ENCODE measurements at places on chromosomes 1 and 21. TPM values are rescaled to one million over a fixed set of nuclear protein-coding genes. Genes with fewer than 3 reads are reported as not detected.
A peak's percentile ranks its signal among the peaks of the same experiment; 100 is the strongest.

DNA sequence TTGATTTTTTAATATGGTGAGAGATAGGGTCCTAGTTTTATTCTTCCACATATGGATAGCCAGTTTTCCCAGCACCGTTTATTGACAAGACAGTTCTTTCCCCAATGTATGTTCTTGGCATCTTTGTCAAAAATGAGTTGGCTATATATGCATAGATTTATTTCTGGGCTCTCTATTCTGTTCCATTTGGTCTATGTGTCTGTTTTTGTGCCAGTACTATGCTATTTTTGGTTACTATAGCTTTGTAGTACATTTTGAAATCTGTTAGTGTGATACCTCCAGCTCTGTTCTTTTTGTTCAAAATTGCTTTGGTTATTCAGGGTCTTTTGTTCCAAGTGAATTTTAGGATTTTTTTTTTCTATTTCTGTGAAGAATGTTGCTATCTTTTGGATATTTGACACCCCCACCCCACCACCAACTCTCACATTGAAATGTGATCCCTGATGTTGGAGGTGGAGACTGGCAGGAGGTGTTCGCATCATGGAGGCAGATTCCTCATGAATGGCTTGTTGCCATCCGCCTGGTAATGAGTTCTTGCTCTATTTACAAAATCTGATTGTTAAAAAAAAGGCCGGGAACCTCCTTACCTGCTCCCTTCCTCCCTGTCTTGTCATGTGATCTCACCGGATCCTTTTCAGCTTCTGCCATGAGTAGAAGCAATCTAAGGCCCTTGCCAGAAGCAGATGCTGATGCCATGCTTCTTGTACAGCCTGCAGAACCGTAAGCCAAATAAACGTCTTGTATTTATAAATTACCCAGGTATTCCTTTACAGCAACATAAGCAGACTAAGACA lies 54.8 kb upstream of the KRTAP19-8 start:
- H3K4me1 ChIP-seq, result no peaks in the 10 kb centered on the region
- no peak overlapping the region for H3K27ac ChIP-seq
- H3K36me3 ChIP-seq, result no peaks in the 10 kb centered on the region

DNA sequence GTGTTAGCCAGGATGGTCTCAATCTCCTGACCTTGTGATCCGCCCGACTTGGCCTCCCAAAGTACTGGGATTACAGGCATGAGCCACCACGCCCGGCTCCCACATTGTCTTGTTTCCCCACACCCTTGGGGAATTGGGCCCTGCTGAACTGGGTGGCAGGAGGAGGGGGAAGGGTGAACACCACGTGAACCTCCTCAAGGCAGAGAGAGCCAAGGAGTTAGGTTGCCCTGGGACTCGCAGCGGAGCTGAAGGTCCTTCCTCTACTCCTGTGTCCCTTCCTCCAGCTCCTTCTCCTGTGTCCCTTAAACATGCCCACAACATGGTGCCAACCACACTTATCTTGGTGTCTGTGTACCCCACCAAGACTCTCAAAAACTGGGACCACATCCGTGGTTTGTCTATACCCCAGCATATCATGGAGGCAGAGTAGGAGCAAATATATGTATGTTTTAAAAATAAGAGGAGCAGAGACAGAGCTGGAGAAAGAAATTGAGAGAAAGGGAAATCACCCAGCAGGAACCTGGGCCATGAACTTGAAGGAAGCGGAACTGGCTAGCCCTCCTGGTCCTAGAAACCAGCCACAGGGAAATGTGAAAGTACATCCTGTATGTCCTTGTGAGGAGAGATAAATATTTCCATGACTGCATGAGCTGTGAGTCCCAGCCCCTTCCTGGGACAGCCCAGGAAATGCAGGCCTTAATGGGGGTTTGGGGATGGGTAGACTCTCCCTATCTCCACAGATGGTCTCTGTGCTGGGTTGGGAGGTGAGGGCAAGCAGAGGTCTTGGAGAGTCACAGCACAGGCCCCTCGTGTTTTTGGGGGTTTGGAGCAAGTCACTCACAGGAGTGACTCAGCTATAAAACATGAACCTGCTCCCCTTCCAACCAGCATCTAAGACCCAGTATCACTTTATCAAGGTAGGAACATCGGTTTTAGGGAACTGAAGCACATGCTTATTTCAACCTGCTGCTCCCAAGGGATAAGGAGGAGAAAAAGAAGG lies 9.4 kb upstream of the TAL1 start:
- peaks cover 4% of the 10 kb centered on the region for H3K27me3 ChIP-seq
- no peak overlapping the region for H3K4me3 ChIP-seq
- H3K36me3 ChIP-seq, result no peaks in the 10 kb centered on the region
- peaks cover 5% of the 10 kb centered on the region for H3K4me1 ChIP-seq
- DNase-seq, result no peak
- H3K27ac ChIP-seq, result no peak overlapping the region

DNA sequence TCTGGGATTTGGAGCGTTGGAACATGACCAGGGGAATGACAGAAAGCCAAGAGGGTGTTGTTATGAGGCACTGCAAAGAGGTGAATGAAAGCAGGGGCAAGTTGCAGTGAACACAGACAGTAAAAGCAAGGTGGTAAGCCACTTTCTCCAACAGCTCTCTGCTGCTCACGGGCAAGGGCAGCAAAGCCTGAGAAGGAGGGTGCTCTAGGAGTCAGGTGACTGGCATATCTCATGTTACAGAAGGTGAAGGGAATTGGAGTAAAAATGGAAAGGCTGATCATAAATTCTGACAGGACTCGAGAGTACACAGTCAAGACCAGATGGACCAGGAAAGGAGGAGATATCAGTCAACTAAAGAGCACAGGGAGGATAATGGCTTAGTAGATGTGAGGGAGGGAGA lies 14.5 kb downstream of the VAV3 start:
- no peak overlapping the region for H3K27ac ChIP-seq
- no peak overlapping the region for H3K4me3 ChIP-seq
- no peaks in the 10 kb centered on the region for H3K27me3 ChIP-seq
- DNase-seq, result no peak

- H3K36me3 ChIP-seq, result no peaks in the 10 kb centered on the region
- H3K27me3 ChIP-seq, result no peaks in the 10 kb centered on the region
- H3K27ac ChIP-seq, result no peak overlapping the region
- no peaks in the 10 kb centered on the region for H3K4me1 ChIP-seq
- no peak overlapping the region for H3K4me3 ChIP-seq
- DNase-seq, result no peak
These were observed 178.7 kb downstream of the GABPA start for GRCh38 chr21:25913479-25913878.

GRCh38 chr1:77395051-77395450 lies 113.2 kb downstream of the AK5 start:
- no peak for DNase-seq
- no peaks in the 10 kb centered on the region for H3K27me3 ChIP-seq
- no peak overlapping the region for H3K4me3 ChIP-seq
- H3K4me1 ChIP-seq, result no peaks in the 10 kb centered on the region
- no peak overlapping the region for H3K27ac ChIP-seq
- no peaks in the 10 kb centered on the region for H3K36me3 ChIP-seq

- no peak for DNase-seq
- H3K4me3 ChIP-seq, result no peak overlapping the region
- no peaks in the 10 kb centered on the region for H3K4me1 ChIP-seq
- H3K36me3 ChIP-seq, result no peaks in the 10 kb centered on the region
- no peaks in the 10 kb centered on the region for H3K27me3 ChIP-seq
These were observed 48.4 kb downstream of the TRIM11 start for GRCh38 chr1:228358039-228358763.

DNA sequence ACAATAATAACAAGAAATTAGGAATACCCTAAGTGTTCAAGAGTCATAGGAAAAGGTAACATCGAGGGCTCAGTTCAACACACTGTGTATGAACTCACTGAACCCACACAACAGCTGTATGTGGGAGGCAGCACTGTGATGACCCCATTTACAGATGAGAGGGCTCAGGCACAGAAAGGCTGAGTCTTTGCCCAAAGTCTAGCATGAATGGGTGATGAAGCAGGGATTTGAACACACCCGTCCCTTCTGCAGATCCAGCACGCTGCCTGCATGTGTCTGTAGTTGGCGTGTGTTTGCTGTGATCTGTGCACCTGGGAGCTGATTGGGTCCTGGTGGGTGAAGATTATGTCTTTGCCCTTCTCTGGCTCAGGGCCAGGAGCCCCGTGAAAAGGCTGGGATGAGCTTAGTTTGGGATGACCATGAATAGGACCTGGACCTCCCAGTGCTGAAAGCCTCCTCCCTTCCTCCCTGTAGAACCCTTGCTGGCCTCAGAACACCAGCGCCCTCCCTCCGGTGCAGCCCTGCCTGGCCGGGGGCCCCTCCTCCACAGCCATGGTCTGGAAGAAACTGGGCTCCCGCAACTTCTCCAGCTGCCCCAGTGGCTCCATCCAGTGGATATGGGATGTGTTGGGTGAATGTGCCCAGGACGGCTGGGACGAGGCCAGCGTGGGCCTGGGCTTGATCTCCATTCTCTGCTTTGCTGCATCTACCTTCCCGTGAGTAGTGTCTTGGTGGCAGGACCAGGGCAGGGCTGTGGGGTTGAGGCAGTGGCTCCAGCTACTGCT lies 5.2 kb downstream of the SLC66A1 start:
- no peaks in the 10 kb centered on the region for H3K27me3 ChIP-seq
- DNase-seq, result no peak
- no peak overlapping the region for H3K27ac ChIP-seq
- peaks cover 17% of the 10 kb centered on the region for H3K36me3 ChIP-seq

- H3K27me3 ChIP-seq, result no peaks in the 10 kb centered on the region
- no peaks in the 10 kb centered on the region for H3K36me3 ChIP-seq
- no peak for DNase-seq
- H3K4me1 ChIP-seq, result no peaks in the 10 kb centered on the region
These were observed 92.9 kb downstream of the DPYD start for GRCh38 chr1:97827887-97828286.

- no peaks in the 10 kb centered on the region for H3K36me3 ChIP-seq
- no peak overlapping the region for H3K27ac ChIP-seq
- H3K4me1 ChIP-seq, result no peaks in the 10 kb centered on the region
- H3K4me3 ChIP-seq, result no peak overlapping the region
- no peak for DNase-seq
These were observed 31.0 kb upstream of the LMX1A start for GRCh38 chr1:165387505-165387904.

Gene ATXN7L2
- 4.6 TPM for total RNA-seq

DNA sequence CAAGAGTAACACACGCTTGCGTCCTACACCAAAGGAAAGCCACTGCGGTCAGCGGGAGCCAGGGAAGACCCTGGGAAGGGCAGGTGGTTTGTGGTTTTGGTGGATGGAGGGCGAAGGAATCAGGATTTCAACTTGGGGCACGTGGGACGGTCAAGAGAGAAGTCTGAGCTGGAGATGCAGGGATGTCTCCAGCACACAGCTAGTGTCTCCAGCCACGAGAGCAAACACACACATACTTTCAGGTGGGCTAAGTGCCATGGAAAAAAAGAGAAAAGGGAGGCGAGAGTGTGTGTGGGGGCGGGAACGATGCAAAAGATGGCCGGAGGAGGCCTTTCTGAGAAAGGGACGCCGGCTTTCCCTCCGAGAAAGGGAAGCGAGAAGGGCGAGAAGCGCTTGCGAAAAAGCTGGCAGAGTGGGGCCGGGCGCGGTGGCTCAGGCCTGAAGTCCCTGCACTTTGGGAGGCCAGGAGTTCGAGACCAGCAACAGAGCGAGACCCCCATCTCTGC lies 1.4 kb upstream of the SRRM1 start:
- peak; percentile 77 for DNase-seq
- peak overlapping the region; percentile 76 for H3K4me3 ChIP-seq
- no peaks in the 10 kb centered on the region for H3K27me3 ChIP-seq
- H3K27ac ChIP-seq, result peak overlapping the region; percentile 99
- H3K36me3 ChIP-seq, result peaks cover 14% of the 10 kb centered on the region
- peaks cover 28% of the 10 kb centered on the region for H3K4me1 ChIP-seq

Gene FAM229A
- total RNA-seq, result 9.3 TPM

- no peak for DNase-seq
- no peak overlapping the region for H3K27ac ChIP-seq
- no peaks in the 10 kb centered on the region for H3K4me1 ChIP-seq
- H3K27me3 ChIP-seq, result no peaks in the 10 kb centered on the region
These were observed 107.6 kb downstream of the FASLG start for GRCh38 chr1:172766462-172766861.

GRCh38 chr1:246425139-246425794 lies 81.8 kb downstream of the SMYD3 start:
- H3K4me1 ChIP-seq, result no peaks in the 10 kb centered on the region
- no peaks in the 10 kb centered on the region for H3K36me3 ChIP-seq
- no peak overlapping the region for H3K27ac ChIP-seq
- no peak for DNase-seq

DNA sequence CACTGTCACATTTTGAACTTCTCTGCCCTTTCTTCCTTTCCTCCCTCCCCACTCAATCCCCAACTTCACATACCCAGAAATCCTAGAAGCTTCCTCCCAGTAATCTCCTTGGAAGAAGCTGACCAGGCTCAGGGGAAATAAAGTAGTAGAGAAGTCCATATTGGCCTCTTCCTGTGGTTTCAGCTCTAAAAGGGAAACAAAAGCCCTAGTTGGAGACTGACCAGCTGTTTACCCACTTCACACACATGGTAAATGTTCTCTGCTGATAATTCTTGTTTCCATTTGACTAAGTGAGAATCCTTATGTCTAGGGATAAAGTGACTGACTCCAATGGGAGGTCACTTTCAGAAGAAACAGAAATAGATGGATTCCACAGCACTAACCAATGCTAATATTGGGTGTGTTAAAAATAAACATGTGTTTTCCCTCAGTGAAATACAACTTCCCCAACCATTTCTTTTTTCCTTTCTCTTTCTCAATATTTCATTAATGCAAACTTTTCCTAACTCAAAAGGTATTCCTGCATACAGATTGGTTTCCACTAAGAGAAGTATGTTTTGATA lies 178.9 kb upstream of the DPT start:
- H3K27me3 ChIP-seq, result no peaks in the 10 kb centered on the region
- no peak for DNase-seq
- no peaks in the 10 kb centered on the region for H3K36me3 ChIP-seq
- no peak overlapping the region for H3K4me3 ChIP-seq

DNA sequence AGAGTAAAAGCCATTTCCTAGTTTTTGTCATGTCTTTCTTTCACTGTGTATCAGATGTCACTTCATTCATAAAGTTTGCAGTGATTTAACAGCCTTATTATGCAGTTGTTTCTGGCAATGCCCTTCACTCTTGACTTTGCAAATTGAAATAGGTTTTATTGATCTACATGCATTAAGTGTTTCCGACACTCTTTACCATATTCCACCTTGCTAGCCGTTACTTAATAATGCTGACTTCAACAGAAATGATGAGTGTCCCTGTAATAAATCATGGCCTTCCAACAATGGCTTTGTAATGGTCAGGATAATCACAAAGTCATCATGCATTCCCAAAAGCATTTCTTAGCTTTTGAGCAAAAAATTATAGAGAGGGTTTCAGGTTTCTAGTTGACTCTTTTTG lies 236.8 kb upstream of the FMN2 start:
- no peak for DNase-seq
- no peaks in the 10 kb centered on the region for H3K4me1 ChIP-seq
- no peak overlapping the region for H3K4me3 ChIP-seq
- H3K27ac ChIP-seq, result no peak overlapping the region
- no peaks in the 10 kb centered on the region for H3K27me3 ChIP-seq

- H3K4me1 ChIP-seq, result peaks cover 32% of the 10 kb centered on the region
- no peaks in the 10 kb centered on the region for H3K27me3 ChIP-seq
- peaks cover 54% of the 10 kb centered on the region for H3K36me3 ChIP-seq
- H3K4me3 ChIP-seq, result no peak overlapping the region
- peak overlapping the region; percentile 89 for H3K27ac ChIP-seq
These were observed 4.4 kb downstream of the CDC42SE1 start for GRCh38 chr1:151054971-151055547.

GRCh38 chr1:44594871-44595735 lies 79.2 kb downstream of the TMEM53 start:
- DNase-seq, result peak; percentile 91
- H3K27me3 ChIP-seq, result no peaks in the 10 kb centered on the region
- no peak overlapping the region for H3K27ac ChIP-seq
- no peaks in the 10 kb centered on the region for H3K36me3 ChIP-seq
- H3K4me1 ChIP-seq, result no peaks in the 10 kb centered on the region

GRCh38 chr1:233959971-233960370 lies 55.5 kb downstream of the SLC35F3 start:
- no peaks in the 10 kb centered on the region for H3K36me3 ChIP-seq
- no peak overlapping the region for H3K4me3 ChIP-seq
- no peaks in the 10 kb centered on the region for H3K4me1 ChIP-seq
- no peak for DNase-seq

Measured in upper lobe of right lung (tissue), 1 donor.